ENCODE measurements at places on chromosomes 11 and 22.

GRCh38 chr22:46147471-46148267 lies 2.7 kb upstream of the PPARA start:
- no peak for DNase-seq

- peak; percentile 59 for DNase-seq
Measured at GRCh38 chr22:20159076-20159475, 8.2 kb upstream of the CCDC188 start.

DNA sequence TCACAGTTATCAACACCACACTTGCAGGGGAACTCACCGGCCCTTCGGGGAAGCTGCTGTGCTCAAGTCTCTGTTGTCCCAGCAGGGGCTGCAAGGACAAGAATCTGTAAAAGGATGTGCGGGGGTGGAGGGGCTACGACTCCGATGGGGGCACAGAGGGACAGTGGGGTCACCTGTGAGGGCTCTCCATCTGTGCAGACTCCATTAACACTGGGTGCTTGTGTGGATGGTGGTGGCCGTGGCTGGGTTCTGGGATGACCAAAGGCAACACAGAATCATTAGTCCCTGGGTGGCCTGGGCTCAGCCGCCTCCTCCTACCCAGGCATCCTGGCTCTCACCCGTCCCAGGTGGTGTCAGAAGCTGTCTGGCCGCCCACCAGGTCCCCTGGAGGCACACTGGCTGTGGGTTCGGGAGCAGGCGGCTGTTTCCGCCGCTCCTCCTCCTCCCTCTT lies 10.2 kb upstream of the RBM4B start:
- no peak for DNase-seq

DNA sequence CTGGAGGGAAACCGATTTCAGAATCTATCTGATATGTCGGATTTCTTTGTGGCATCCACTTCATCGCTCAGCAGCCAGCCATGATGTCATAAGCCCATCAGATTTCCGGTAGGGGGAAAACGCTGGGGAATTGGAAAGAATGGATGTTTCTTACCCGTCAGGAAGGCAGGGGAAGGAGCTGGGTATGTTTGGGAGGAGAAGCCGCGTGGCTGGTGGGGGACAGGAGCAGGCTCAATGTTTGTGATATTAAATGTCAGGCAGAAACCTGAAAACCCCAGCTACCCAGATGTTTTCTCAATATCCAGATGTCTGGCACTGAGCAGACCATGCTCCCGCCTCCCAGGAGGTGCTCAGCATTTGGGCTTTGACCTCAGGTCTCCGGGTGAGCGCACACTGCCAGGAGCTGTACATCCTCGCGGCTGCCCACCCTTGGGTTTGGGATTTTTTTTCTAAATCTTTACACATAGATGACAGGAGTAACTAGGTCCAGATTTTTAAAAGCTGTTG lies 67.5 kb downstream of the NFAM1 start:
- DNase-seq, result peak; percentile 75

DNA sequence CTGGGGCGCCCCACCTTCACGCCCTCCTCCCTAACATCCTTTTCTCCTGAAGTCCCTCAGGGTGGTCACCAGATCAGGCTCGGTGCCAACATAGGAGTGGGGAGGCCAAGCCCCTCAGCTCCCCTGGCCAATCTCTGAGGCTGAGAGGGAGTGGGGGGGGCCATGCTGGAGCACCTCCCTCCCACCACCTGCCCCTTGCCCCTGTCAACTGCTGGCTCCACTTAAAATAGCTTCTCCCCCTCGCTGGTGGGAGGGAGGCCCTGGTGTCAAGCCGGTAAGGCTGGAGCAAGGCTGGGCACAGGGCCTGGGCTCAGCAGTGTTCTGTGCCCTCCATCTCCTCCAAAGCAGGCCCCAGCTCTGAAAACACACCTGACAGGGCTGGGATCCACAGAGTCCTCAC lies 4.9 kb downstream of the PLXNB2 start:
- DNase-seq, result peak; percentile 47

GRCh38 chr11:3225826-3226750 lies 6.1 kb downstream of the MRGPRE start:
- no peak for DNase-seq

GRCh38 chr11:35274909-35275785 lies 136.2 kb downstream of the CD44 start:
- peak; percentile 23 for DNase-seq

GRCh38 chr22:22702237-22703202 lies 58.1 kb downstream of the GGTLC2 start:
- no peak for DNase-seq

- DNase-seq, result no peak
Measured at GRCh38 chr22:36660510-36660840, 43.1 kb downstream of the CACNG2 start.

GRCh38 chr11:12761029-12761428 lies 86.8 kb downstream of the TEAD1 start:
- no peak for DNase-seq

Measured in right hindlimb (tissue), 1 donor.